Activated naive CD4-positive, alpha-beta T cell (primary cell): ENCODE measurements at places on chromosomes 5 and 9.

GRCh38 chr5:133376986-133377385 lies 235.4 kb downstream of the FSTL4 start:
- DNase-seq, result no peak

DNA sequence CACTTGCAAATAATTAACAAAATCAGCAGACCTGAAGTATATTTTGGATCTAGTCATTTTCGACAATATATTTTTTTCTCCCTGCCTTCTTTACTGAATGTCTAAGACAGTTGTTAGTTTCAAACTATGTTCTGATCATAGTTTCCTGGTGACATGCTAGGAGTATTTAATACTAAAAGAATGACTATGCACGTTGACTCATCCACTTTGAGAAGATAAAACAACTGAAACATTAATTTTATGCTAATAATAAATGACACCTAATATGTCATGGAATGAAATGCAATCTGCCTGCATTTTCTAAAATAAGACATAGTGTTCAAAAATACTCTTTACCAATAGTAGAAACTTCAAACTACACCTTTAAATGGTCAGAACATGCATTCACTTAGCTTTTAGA lies 2123.7 kb upstream of the C9orf72 start:
- no peak for DNase-seq

DNA sequence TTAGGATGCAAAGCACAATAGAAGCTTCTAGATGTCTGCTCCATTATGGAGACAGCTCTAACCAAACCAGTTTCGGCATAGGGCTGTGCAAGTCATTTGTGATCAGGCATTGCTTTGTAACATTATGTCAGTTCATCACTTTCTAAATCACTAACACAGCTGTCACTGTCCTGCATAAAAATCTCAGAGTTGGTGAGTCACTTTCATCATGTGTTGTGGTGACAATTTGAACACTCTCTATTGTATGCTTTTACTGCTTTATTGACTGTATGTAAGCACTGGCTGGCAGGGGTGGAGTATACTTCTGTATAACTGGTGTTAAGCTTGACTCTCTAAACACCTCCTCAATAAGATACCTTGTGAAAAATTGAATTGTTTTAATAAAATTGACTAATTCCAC lies 77.9 kb downstream of the SLCO4C1 start:
- DNase-seq, result no peak

DNA sequence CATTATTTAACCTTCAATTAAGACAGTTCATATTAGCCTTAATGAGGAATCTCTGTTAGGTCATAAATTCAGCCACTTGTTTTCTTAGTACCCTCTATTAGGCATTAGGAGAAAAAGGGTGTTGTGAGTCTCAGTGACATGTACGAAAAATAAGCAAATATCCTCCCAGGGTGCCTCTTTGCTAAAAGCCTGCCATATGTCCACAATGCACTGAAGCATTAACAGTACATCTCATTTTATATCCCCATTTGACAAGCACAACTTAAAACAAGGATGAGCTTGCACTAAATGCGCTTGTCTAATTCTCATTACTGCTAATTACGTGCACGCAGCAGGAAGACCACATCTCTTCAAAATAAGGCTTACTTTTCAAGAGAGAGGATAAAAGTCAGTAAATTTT lies 48.4 kb upstream of the SRFBP1 start:
- no peak for DNase-seq

GRCh38 chr5:17228821-17229291 lies 11.4 kb downstream of the BASP1 start:
- no peak for DNase-seq

- DNase-seq, result no peak
Measured at GRCh38 chr9:127086771-127087170, 35.7 kb downstream of the ANGPTL2 start.
